Mesothelial cell of epicardium (in vitro differentiated cells): ENCODE measurements at places on chromosomes 5 and 9.

DNA sequence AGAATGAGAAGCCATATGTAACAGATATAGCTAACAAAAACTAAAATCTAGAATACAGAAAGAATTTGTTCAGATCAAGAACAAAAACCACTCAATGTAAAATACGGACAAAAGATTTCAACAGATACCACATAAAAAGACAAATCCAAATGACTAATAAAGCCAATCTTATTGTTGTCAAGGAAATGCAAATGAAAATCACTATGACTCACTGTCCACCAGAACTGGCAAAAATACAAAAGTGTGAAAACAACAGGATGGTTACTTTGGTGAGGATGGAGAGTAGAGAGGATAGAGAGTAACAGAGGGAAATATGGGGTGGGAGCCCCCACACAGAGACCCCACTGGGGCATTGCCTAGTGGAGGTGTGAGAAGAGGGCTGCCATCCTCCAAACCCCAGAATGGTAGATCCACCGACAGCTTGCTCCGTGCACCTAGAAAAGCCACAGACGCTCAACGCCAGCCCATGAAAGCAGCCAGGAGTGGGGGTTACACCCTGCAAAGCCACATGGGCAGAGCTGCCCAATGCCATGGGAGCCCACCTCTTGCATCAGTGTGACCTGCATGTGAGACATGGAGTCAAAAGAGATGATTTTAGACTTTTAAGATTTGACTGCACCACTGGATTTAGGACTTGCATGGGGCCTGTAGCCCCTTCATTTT is 15.2 kb upstream of the RHOBTB3 start:
- DNase-seq, result no peak

DNA sequence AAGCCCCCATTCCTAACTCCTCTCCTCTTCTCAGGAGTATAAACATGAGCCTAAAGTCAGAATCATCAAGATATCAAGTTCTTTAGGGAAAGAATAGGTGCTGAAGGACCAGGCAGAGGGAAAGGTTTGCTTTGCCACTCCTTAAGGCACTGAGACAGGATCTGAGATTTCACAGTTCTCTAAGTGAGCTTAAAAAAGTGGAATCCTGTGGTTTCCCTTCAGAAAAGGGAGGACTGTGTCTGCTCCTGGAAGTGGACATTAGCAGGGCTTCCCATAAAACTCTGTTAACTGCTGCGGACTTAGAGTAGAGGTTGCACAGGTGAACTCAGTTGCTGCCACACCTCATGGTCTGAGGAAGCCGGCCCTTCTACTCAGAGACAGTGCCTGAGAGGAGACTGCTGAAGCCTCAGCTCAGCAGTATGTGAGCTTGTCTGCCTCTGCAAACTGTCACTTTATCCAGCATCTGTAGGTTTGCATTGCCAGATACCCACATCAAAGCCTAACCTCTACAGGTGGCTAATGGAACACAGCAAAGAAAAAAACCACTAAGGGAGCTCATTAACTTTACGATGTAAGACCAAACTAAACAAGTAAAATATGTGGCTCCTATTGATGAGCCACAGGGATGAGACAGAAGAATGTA is 42.9 kb downstream of the RIC1 start:
- no peak for DNase-seq

GRCh38 chr5:150410524-150411244 is 2.0 kb downstream of the CD74 start:
- DNase-seq, result no peak

DNA sequence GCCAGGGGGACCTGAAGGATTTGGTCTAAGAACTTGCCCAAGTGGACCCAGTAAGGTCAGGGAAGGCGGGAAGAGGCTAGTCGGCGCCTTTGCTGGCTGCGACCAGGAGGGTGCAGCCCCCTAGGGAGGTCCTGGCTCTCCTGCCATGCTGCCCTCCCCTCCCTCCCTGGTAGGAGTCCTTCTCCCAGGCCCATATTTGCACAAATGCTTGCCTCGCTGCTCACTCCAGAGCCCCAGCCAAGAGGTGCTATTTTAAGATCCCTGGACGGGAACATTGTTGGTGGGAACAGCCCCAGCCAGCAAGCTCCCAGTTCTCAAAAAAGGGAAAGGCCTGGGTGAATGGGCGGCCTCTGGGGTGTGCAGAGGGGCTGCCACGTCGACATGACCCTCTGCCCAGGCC is 4.3 kb upstream of the IL17B start:
- DNase-seq, result no peak

DNA sequence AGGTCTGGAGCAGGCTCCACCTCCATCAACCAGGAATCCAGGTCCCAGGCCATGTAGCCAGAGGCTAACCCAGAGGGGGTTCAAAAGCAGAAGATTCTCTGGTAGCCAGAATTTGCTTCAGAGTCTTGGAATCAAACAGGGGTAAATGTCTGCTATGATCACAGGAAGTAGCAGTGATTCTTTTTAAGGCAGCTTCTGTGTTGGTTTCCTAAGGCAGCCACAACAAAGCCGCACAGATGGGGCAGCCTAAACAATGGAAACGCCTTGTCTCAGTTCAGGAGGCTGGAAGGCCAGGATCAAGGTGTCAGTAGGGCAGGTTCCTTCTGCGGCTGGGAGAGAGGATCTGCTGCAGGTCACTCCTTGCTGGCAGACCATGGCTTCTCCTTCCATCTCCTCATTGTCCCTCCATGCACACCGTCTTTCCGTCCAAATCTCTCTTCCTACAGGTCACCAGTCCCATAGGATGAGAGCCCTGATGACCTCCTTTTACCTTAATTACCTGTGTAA is 167.3 kb downstream of the ROR2 start:
- no peak for DNase-seq

- peak; percentile 10 for DNase-seq
Measured at GRCh38 chr5:396531-396961, 46.4 kb upstream of the EXOC3 start.

DNA sequence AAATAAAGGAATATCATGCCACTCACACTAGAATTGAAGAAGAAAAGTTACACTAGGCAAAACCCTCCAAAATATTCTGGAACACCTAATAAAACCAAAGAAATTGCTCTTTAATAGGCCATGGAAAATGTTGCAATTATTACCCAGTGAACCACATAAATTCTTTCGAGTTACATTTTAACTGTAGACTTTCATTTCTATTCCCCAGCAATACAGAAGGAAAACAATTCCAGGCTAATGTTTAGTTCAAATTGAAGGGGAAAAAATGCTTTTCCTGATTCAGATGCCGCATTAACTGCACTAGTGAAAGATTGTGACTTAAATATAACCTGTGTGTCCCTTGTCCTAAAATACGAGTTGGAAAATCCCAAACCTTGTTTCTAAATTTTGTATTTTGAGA is 439.3 kb upstream of the ADAMTS16 start:
- no peak for DNase-seq

DNA sequence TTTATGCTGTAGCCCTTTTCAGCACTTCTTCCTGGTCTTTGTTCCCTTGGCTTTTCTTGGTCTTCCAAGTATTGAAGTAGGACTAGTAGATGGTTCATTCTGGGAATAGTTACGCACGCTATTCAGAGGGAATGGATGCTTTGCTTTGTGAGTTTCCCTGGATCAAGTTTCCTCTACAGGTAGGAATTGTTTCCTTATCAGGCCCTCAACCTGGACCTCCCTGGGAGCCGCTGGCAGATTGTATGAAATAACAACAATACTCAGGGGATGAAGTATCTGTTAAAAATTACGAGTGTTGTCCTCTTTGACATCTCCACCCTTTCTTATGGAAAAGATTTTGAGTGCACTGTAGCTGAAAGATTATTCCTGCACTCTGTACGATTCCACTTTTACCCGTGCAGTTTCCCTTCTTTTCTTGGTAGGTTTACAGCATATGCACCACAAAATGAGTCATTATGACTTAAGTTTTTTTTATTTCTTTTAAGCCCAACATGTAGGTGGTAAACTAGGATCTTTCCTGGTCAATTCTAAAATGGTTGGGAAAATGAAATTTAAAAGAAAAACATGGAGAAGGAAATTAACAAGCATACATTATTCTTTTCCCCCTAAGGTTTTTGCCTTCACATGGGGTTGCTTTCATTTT is 57.9 kb downstream of the ARHGAP26 start:
- DNase-seq, result no peak

GRCh38 chr5:154274828-154275185 is 84.3 kb downstream of the GALNT10 start:
- DNase-seq, result no peak

DNA sequence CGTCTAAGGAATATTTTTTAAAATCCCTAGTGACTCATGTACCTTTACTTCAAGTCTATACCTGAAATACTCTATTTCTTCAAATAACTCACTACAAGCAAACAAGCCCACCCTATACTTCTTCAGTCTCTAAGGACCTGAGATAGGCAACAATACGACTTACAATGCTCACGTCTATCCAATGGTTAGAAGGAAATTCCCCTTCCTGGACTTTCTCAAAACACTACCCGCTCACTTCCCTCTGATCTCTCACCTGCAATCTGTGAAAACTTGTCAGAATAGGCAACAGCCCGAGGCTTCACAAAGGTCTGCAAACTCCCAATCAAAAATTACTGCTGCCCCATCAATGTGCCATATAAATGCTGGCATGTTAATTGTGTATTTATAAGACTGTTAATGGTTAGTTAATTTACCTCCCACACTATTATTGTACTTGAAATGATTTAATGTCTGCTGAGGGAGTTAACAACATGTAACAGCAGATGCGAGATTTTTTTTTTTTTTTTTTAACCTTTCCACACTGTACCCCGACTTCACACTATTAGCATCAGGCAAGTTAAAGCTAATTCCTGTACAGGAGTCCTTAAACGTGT is 27.3 kb downstream of the MAPKAP1 start:
- no peak for DNase-seq

GRCh38 chr9:88418715-88419540 is 30.7 kb downstream of the SPIN1 start:
- no peak for DNase-seq

DNA sequence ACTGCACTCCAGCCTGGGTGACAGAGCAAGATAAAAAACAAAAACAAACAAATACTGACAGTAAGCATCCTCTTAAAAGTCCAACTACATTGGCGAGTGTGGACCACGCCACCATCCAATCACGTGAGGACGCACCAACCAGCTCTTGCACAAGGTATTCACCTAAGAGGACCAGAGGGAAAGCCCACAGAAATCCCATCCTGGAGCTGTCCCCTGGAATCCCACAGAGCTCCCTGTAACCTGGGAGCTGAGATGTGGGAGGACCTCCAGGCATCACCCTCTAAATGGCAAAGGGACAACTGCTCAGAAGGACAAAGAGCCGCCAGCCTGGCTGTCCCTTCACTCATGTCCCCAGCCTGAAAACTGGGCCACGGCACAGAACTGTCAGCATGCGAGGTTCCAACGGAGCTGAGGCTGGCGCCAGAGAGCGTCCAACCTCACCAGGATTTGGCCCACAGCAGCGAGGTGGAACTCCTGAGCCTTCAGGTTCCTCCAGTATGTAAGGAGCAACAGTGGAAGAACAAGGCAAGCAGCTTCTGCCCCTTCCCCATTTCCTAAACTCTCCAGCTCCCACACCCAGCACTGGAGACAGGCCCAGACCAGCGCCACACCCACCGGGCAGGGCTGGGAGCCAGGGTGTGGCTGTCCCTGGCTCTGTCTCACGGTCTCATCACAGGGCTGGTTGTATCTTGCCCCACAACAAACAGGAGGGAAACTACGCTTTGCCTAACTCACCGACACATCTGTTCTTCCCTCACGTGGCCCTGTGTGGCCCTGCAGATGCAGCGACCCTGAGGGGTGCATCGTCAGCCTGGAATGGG is 15.2 kb downstream of the IPPK start:
- DNase-seq, result no peak

DNA sequence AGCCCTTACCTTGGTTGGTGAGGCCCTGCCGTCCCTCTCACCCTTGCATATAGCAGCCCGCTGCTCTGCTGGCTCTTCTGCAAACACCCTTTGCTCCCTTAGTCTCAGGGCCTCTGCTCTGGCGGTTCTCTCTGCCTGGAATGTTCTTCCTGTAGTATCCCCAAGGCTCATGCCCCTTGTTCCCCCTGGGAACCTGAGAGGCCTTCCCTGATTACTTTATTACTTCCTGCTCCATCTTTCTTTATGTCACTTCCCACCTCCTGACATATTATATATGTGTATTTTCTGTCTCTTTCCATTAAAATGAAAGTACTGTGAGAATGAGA is 73.9 kb upstream of the SPRY4 start:
- DNase-seq, result no peak

DNA sequence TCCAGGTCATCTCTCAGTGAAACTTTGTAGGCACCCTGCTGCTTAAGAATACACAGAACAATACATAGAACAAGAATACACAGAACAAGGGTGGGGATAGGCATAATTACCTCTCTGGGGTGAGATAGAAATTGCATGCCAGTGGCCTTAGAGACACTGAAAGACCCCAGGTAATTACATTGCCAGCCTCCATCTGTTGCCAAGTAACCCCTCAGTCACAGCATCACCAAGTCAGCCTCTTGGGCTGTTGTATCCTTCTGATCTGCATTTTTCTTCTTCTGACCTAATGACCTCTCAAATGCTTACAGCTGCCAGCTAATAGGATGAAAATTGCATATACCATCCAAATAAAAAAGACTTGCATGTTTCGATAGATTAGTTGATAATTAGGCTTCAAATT is 167.7 kb downstream of the GRIA1 start:
- DNase-seq, result no peak

DNA sequence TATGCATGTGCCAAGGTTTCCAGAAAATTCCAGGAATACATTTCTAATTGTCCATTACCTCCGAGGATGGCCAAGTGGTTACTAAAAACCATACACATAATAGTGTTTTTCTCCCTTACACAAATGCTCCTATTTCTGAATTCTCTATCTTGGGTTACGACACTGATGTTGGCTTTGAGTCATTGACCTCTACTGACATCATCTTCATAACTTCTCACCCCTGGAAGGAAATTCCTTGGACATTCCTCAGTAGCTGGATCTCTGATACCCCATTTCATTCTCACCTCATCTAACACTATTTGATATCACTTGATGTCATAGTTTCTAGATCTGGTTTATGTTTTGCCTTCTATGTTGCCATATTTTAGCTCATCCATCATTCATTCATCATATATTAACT is 287.2 kb downstream of the CTNND2 start:
- DNase-seq, result no peak

DNA sequence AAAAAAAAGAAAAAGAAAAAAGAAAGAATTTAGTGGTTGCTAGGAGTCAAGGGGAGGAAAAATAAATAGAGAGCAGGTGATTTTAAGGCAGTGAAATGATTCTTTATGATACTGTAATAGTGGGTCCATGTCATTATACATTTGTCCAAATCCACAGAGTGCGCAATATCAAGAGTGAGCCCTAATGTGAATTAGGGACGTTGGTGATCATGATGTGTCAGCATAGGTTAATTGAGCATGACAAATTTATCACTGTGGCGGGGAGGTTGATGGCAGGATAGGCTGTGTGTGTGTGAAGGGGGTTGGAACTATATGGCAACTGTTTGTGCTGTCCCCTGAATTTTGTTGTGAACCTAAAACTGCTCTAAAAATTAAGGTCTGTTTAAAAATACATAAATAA is 357.8 kb downstream of the ICE1 start:
- DNase-seq, result no peak
